ENCODE measurements at places on chromosomes 5 and 9.

GRCh38 chr5:156391139-156391538 is 64.2 kb downstream of the SGCD start:
- no peak for DNase-seq

GRCh38 chr5:111628901-111629300 is 116.6 kb upstream of the STARD4 start:
- no peak for DNase-seq

DNA sequence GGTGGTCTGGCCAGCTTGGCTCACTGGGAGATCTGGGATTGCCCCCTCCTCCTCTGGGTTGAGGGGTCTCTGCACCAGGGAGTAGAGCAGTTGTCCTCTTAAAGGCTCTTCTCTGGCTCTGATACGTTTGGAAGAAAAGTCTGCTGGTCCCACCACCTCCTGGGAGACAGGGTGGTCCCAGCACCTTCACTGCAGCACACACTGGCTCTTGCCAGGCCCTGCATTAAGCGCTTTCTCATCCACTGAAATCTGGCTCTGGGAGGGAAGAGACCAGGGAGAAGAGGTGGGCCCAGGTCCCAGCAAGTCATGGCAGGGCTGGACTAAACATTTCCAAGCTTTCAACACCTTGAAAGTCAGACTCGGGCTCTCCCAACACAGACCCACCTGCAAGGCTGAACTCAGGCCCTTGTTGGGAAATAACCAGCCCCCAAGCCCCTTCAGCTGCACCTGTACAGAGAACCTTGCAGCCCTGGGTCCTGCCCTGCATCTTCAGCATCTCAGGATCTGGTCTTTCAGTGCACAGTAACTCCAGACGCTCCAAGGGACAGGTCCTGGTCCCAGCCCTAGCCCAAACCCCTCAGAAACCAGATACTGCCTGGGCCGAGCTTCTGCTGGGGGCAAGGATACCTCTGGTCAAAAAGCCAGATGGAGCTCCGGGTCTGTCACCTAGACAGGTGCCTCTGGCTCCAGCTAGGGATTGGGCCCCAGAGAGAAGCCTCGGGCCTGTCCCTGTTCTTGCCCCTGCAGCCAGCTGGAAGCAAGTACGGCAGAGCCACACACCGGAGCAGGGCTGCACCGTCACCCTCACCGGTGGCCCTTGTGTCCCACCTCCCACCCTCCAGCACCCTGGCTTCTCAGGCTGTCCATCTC is 134.5 kb downstream of the DAB2IP start:
- DNase-seq, result no peak

DNA sequence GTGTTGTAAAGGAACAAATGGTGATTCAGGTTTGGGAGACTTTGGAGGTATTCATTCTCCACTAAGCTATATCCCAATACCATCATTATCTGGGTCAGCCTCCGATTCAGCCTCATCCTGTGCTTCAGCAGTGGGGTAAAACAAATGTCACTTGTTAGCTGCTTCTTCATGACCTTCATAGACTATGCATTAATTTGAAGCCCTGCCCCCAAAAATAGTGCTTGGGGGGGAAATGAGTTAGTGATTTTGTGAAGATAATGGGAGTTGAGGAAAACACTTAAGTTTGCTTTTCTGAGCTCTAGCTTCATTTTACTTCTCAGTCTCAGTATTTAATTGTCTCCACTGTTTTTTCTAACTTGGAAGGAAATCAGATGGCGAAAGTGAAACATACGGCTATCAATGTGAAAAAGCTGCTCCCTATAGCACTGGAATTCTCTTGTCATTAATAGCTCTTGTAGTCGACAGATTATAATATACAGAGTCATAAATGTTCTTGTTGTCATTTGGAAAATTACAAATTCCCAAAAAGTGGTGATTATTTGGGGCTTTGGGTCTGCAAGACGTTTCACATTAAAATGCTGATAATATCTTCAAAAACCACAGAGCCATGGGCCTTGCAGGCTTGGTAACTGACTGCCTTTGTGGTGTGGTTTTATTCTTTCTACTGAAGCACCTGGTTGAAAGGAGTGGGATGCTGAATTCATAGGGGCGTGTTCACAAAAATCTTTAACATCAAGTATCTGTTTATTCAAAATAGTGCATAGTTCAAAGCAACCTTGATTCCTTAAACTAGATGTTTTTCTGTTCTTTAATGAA is 40.0 kb downstream of the PIK3R1 start:
- DNase-seq, result no peak

DNA sequence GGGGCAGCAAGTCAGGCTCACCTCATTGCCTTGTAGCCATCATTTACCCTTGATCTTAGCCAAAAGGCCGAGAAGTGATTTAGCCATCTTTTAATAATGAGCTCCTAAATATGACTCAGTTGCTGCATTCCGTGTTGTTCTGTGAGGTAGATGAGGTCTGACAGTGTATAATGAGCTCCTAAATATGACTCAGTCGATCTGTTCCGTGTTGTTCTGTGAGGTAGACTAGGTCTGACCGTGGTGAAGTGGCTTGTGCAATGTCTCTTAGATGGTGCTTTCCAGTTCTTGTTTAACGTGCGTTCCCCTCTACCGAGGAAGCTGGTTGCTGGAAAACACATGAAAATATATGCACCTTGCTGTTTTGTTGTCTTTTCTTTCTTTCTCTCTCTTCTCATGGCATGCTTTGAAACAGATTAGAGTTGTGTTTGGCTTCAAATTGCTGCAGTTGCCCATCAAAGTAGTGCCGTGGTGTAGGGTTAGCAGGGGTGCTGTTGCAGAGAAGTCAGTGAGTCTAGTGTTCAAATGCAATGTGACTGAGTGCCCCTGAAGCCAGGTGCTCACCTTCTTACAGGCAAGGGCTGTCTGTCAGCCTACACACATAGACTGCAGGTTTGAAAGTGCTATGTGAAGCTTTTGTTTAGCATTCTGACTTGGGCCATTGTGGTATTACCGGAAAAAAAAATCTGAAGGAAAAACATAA is 118.6 kb downstream of the KDM4C start:
- DNase-seq, result no peak

DNA sequence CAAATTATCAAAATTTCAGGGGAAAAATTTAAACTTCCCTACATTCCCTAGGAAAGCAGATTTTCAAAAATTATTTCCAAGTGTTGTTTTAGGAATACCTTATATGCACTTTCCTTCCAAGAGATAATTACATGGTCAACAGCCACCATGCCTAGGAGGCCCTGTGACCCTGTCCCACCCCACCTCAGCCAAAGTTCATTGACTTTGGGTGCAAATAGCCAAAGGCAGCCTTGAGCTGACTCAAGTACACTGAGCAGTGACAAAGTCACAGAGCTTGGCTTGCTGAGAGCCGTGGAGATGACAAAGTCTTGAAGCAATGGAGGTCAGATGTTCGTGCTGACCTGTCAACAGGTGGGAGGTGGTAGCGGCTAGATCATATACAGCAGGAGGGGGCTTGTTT is 24.3 kb upstream of the FBP1 start:
- no peak for DNase-seq

- DNase-seq, result no peak
These were observed 4.5 kb downstream of the NOXA1 start for GRCh38 chr9:137427454-137428310.

DNA sequence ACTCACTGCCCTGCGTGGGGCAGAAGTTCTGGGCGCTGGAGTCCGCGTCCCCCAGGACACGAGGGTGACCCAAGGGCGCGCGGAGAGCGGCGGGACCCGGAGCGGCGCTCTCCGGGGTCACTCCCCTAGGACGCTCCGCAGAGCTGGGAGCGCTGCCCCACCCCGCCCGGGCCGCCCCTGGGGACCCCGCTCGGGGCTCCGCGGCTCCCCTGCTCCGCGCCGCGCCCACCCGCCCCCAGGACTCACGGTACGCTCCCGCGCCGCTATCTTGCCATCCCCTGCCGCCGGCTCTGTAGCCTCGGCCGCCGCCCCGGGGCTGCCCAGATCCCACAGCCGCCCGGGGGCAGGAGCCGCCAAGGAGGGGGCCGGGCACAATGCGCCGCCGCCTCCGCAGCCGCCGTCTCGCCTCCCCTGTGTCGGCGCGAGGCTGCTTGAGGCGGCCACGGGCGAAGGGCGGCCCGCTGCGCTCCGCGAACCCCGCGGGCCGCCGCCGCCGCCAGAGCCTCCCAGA is 303 bp downstream of the LIFR start:
- DNase-seq, result no peak

- no peak for DNase-seq
These were observed 7.8 kb upstream of the GDA start for GRCh38 chr9:72141484-72141883.

GRCh38 chr5:135206862-135207261 is 172.8 kb upstream of the PITX1 start:
- DNase-seq, result no peak

- DNase-seq, result no peak
These were observed 126.2 kb upstream of the ADCY2 start for GRCh38 chr5:7269591-7270274.

DNA sequence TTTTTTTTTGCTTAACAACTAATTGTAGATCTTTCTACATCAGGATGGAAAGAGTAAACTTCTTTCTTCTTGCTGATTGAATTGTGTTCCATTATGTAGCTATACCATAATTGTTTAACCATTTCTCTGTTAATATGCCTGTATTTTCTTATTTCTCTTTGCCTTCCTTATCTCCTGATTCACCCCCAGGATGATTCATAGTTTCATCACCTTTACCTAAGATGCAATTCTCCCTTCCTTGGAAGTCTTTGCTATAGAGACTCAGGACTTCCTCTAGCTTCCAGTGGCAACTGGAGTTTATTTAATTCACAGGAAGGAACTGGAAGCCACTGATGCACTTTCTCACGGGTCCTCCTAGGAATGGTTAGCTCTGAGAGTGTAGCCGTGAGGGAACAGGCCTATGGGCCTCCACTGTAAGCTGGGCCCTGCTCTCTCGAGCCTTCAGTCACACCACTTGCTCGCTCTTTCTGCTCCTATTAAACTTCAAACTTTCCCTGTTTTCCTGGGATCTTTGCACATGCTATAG is 83.1 kb downstream of the FGF1 start:
- DNase-seq, result no peak

DNA sequence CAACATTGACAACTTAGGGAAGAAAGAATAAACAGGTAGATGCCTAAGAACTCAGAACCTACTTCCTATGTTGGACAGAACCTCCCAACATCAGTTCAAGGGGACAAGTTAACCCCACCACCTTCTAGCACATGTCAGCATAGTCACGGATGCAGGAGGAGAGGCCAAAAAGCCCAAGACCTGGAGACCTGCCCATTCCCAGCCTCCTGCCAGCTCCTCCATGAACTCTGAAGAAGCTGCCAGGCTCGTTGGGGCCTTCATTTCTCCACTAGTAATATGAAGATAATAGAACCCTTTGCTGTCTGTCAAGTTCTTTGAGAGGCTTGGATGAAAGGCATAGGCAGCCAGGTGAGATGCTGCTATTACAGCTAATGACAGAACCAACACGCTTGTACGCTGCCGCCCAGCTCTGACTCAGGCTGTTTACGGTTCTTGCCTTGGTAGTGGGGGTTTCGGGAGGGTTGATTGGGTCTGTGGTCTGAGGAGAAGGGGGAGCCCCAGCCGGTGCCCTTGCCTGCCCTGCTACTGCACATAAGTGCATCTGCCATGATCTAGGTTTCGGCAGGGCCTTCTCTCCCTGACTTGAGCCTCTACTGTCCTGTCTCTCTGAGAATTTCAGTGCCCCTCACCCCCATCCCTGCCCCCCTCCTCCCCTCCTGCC is 82.2 kb downstream of the NRG2 start:
- DNase-seq, result no peak

- DNase-seq, result no peak
These were observed 134.5 kb downstream of the TRIO start for GRCh38 chr5:14277385-14278320.

DNA sequence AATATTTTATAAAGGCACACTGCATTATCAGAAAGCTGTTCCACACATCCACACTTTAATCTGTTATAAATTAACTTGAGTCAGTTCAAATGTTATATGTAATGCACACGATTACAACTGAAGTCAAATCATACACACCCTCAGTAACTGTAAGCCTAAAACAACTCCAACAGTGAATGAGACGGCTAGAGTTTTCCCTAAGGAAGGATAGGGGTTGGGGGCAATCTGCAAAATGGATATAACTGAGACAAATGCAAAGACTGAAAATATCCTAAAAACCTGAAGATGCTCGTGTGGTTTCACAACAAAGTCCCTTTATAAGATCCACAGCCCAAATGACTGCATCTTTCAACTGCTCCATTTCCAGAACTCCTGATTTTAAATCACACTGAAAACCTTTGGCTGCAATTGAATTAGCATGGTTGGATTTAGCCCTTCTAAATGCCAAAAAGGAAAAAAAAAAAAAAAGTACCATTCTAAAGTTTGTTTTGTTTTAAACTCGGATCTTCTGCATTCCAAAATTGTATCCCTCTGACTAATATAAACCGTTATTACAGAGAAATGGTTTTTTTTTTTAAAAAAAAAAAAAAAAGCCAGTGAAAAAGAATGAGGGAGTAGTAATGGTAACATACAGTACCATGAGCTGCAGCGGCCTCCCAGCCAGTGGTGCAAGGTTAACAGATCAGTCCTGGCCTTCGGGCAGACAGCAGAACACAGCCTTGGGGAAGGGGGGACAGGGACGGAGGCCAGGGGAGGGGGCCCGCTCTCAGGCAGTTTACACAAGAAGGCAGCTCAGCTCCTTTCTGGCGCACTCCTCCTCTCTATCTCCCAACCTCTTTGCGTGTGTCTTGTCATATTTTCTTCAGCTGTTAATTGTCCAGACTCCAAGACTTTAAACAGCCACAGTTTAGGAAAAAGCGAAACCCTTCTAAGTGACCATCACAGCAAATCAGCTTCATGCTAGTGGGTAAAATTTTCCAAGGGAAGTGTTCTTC is 166.1 kb downstream of the BNC2 start:
- DNase-seq, result no peak

GRCh38 chr5:74685979-74686631 is 1.1 kb downstream of the HEXB start:
- DNase-seq, result no peak

- peak; percentile 51 for DNase-seq
These were observed 832 bp downstream of the LMBRD2 start for GRCh38 chr5:36150676-36151433.

- no peak for DNase-seq
These were observed 471.8 kb downstream of the KDM4C start for GRCh38 chr9:7229571-7229970.

- no peak for DNase-seq
These were observed 368.7 kb downstream of the EBF1 start for GRCh38 chr5:158731014-158731413.

GRCh38 chr9:108552459-108553040 is 303.2 kb downstream of the ACTL7B start:
- no peak for DNase-seq

DNA sequence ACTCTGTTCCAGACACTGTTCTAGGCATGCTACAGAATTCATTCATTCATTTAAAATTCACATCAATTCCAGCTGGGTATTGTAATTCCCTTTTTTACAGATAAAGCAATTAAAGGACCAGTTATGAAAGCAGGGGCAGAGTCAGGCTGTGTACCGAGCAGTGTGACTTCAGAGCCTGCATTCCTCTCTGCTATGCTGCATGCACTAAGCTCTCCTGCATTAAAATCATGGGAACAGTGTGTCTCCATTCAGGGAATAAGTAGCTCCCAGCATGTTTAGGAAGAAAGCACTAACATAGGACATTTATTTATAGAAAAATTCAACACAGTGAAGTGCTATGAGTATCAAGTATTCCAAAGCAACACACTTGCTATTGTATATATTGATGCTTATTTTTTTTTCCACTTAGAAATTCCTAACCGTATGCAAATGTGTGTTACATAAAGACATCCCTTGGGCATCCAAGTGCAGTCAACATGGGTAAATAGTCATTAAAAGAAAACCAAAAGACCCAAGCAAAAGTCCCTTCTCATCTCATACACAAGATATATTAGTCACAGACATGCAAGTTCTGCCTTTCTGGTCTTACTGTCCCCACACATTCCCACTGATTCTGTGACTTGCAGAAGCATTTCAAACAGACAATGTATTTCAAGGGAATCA is 173.7 kb downstream of the GABRB2 start:
- DNase-seq, result no peak
